ENCODE measurements at places on chromosomes 1 and 21.

DNA sequence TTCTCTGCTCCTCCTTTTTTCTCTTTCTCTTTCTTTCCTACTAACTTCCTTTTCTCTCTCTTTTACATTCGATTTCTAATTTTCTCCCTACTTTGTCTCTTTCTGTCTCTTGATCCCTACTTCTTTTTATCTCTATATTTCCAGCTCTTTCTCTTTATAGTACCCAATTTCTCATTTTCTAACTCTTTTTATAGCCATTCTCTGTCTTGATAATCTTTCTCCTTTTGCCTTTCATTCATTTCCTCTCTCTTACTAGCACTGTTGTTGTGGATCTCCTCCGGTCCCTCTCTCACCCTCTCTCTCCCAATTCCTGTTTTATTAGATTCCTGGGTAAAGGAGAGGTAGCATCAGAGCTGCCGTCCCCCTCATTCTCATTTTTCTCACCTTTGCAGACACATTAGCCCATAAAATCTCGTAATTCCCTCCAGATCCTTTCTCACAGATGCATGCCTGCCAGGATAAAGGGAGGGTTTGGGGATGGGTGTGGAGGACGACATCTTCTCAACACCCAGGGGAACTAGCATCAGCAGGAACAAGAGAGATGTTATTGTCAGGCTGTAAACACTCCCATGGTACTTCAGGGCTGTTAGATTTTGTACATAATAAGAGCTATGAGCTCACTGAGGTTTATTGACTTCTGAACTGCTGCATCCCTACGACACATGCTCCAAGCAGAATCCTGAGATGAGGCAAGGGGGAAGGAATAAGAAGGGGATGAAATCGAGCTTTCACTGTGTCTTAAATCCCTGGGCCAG, 159.0 kb upstream of the GALNT2 start:
- DNase-seq, result no peak

DNA sequence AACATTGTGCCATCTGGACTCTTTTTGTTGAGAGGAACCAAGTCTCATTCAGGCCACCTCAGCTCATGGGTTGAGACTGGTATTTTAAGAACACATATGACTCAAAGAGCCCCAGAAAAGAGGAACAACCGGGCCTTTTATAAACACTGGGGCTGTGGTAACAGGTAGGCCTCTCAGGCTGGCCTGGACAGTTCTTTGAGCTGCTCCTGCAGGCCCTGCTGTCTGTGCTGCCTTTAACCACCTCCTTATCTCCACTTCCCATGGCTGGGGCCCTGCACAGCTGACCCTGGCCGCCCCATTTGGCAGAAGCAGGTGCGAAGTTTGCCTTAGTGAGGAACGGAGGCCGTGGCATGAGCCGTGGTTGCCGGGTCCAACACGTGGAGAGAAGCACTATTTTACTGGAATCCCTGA, 163.3 kb downstream of the RHOU start:
- no peak for DNase-seq

DNA sequence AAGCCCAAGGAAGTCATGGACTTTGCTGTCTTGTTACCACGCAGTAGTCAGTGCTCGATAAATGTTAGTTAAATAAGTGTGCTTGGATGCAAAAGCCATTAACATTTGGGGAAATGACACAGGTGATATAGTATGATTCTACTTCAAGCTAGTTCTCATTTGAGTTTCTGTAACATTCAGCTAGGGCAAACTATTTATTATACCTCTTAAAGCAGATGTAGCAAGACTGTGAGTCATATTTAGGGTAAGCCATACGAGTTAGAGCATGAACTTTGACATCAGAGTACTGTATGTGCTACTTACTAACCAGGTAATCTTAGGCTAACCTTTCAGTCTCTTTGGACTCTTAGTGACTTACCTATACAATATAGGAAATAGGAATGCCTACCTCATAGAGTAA, 21.0 kb downstream of the CLCA4 start:
- DNase-seq, result no peak

- no peak for DNase-seq
These were observed 1.8 kb downstream of the DISC1 start for GRCh38 chr1:231628207-231628876.

Data from sciatic nerve (tissue), 2 donors.